ENCODE measurements at places on chromosomes 3 and 15. TPM values are rescaled to one million over a fixed set of nuclear protein-coding genes. Genes with fewer than 3 reads are reported as not detected.
A peak's percentile ranks its signal among the peaks of the same experiment; 100 is the strongest.

DNA sequence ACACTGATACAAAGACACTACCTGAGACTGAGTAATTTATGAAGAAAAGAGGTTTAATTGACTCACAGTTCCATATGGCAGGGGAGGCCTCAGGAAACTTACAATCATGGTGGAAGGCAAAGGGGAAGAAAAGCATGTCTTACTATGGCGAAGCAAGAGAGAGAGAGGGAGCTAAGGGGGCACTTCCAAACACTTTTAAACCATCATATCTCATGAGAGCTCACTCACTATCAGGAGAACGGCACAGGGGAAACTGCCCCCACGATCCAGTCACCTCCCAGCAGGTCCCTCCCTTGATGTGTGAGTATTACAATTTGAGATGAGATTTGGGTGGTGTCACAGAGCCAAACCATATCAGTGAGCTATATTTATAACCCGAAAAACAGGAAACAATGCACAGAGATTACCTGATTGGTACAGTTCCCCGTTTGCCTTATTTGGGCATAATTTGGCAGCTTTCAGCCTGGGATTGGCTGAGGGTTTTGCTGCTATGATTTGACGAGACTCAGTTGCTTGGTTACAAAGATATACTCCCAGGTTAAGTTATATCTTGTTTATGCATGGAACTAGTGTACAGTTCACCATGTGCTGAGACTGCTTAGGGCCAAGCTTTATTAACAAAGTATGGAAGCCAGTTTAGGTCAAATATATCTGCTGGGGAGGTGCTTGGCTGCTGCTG is 184.2 kb downstream of the NR2F2 start:
- DNase-seq: no peak

DNA sequence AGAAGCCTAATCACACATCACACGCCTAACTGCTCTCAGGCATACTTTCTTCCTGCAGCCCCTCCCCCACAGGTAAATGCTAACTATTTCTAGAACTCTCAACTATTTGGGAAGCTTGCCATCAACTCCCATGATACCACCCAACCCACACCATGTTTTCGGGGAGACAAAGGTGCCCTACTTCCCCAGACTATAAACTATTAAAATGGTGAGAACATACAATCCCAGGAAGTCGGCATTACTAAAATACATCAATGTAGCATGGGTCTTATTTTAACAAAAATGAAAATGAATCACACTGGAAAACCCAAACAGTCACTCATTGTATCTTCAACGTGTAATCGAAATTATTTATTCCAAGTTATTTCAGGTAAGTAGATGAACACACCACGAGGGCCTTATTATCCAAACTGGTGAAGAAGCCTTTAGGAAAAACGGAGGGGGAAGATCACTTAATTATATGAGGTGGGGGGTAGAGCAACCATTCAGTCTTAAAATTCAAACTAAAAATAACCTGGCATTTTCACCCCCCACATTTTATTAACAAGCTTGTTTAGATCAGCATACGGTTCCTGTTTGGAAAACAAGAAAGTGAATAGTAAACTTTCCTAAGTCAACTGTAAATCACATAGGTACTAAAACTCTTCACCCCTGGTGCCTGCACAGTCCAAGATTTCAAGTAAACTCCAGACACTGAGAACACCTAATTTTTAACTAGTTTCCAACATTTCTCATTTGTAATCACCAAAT is 1.9 kb downstream of the TBL1XR1 start:
- DNase-seq: peak; percentile 45

- no peak for DNase-seq
Measured at GRCh38 chr3:149315694-149316093, 17.7 kb downstream of the TM4SF18 start.

The FBXW12 gene
- total RNA-seq: not detected

DNA sequence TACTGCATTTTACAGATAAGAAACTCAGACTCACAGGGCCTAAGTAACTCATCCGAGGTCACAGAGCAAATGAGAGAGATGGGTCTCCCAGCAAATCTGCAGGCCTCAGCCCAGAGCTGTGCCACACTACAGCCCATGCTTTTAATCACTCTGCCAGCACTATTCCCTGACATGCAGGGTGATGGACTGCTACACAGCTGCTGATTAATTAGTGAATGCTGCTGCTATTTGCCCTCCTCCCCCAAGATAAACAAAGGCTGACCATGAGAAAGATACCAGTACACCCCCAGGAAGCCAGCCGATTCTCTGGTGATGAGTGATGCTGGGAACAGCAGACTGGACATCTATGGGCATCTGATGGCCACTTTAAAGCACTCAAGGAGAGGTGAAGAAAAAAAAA is 39.3 kb downstream of the RFTN1 start:
- no peak for DNase-seq

- no peak for DNase-seq
Measured at GRCh38 chr3:11581237-11582190, 62.2 kb downstream of the VGLL4 start.

DNA sequence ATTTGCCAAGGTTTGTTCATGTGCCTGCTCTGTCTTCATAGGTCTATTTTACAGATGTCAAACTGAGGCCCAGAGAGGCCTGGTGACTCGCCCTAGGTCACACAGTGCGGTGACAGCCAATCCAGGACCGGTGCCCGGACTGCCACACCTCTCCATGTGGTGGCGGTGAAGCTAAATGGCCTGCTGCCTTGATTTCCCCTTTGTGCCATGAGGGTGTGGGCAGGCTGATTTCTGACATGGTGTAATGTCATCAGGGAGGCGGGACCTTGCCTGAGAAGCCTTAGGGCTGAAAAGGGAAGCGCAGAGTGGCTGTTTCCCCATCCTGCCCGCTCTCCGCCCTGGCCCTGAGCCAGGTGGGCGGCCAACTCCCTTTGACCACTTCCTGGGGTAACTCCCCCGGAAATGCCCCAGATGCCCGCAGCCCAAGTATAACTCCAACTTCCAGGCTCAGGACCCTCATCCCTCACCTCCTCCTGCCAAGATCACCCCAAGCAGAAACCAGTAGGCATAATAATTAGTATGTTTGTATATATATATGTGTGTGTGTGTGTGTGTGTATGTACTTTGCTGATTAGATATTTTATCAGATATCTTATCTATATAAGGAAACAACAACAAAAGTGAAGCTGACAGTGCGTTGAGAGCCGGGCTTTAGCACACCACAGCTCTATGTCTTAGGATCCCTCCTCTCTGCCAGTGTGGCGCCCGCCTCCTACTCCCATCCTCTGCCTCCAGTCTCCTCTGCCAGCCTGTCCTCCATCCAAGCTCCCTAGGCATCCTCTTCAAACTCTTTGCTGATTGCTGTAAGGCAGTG is 63.9 kb downstream of the IQSEC1 start:
- DNase-seq: peak; percentile 39

The GP9 gene
- not detected for total RNA-seq

GRCh38 chr3:197007296-197007940 is 22.2 kb downstream of the MELTF start:
- DNase-seq: no peak

The IL5RA gene
- total RNA-seq: 0.73 TPM

DNA sequence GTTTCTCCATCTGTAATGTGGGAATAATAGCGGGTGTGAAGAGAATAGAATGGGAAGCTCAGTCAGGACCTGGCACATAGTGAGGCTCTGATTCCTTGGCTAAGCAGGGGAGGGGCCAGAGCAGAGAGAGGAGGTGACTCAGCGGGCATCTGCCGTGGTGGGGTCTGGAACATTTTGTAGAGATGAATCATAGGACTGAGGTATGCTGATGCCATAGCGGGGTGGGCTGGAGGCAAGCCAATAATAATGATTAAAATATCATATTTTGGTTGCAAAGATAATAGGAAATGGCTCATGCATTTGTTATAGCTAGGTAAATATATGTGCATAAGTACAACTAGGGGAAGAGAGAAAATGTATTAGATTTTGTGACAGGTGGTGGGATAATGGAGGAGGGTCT is 11.2 kb downstream of the TGM4 start:
- no peak for DNase-seq

The AMOTL2 gene
- not detected for total RNA-seq

The STRA6 gene
- not detected for total RNA-seq

GRCh38 chr3:146342989-146343388 is 92.1 kb upstream of the PLSCR4 start:
- DNase-seq: no peak

The GOLGA6B gene
- not detected for total RNA-seq

The SLC15A2 gene
- total RNA-seq: 0.91 TPM

All from CD8-positive, alpha-beta memory T cell (primary cell).